ENCODE measurements at places on chromosomes 7 and 10.

- no peak for DNase-seq
Measured at GRCh38 chr10:79316671-79317431, 30.4 kb upstream of the PPIF start.

DNA sequence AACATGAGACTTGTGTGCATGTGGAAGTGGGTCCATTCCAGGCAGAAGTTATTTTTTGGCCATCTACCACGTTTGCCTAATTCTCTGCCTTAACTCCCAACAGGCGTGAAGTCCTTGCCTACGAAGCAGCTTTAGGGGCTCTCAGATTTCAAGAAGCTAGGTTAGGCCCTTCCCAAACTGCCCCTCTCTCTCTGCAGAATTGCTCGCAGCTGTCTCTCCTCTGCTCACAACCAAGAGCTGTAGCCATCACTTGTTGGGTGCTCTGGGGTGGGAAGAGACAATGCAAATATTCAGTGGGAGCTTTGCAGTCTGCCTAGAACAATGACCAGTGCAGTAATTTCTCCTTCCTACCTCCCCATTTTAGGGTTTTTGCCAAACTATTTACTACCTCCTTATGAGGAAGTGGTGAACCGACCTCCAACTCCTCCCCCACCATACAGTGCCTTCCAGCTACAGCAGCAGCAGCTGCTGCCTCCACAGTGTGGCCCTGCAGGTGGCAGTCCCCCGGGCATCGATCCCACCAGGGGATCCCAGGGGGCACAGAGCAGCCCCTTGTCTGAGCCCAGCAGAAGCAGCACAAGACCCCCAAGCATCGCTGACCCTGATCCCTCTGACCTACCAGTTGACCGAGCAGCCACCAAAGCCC, 24.9 kb downstream of the CYP17A1 start:
- no peak for DNase-seq

DNA sequence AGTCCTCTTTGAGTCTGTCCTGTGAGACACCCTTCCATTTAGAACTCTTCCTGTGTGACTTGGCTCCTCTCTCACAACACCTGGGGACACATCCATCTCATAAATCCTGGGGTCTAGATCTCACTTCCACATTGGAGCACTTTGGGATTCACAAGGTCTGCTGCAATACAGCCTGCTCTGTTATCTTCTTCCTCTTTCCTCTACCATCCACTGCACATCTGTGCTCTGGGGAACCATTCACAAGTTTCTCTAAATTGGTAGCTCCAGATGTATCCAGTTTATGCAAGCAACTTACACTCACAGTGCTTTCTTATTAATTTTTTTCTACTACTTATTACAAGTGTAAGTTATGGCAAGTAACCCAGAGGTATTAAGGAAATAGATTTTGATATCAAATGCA, 5.5 kb upstream of the FIGNL1 start:
- DNase-seq: no peak

DNA sequence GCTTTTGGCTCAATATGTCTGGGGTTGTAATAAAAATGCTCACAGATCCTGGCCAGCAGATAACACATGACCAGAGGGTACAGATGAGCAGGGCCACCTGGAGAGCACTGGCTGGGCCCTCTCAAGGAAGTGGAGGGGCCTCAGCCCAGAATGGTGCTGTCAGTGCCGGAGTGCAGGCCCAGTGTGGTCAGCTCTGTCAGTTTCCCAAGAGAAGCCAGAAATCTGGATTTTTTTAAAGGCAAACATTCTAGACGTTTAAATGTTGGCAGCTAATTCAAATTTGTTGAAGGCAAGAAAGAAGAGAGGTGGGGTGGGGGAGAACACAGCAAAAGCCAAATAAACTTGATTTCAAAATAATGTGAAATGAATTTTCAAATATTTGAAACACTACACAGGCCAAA, 2.0 kb downstream of the C10orf105 start:
- DNase-seq: peak; percentile 91

- DNase-seq: no peak
Measured at GRCh38 chr10:69495666-69496065, 44.4 kb downstream of the TSPAN15 start.

Data from lung (tissue), 17 donors.